Endodermal cell (in vitro differentiated cells): ENCODE measurements at places on chromosomes 1 and 21. TPM values are rescaled to one million over a fixed set of nuclear protein-coding genes. Genes with fewer than 3 reads are reported as not detected.

The CDK18 gene
- total RNA-seq: 84.0 to 93.1 TPM (median 88.7 TPM) in 3 replicates

GRCh38 chr21:29185172-29185571, 54.7 kb downstream of the MAP3K7CL start:
- DNase-seq: no peak

DNA sequence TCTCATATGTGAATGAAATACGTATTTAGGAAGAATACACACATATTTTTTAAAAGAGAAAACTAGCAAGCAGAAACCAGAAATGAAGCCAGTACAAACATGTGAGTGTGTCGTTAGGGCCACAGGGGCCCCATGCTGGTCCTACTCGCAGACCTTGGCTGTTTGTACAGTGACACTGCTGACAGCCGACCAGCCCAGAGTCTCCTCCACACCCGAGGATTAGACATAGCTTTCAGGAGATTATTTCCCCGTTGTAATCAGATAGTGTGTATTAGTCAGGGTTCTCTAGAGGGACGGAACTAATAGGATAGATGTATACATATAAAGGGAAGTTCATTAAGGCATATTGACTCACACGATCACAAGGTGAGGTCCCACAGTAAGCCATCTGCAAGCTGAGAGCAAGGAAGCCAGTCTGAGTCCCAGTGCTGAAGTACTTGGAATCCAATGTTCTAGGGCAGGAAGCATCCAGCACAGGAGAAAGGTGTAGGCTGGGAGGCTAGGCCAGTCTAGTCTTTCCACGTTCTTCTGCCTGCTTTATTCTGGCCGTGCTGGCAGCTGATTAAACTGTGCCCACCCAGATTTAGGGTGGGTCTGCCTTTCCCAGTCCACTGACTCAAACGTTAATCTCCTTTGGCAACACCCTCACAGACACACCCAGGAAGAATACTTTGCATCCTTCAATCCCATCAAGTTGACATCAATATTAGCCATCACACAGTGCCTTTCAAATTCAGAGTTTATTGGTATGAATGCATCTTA, 51.2 kb downstream of the DIP2A start:
- no peak for DNase-seq

DNA sequence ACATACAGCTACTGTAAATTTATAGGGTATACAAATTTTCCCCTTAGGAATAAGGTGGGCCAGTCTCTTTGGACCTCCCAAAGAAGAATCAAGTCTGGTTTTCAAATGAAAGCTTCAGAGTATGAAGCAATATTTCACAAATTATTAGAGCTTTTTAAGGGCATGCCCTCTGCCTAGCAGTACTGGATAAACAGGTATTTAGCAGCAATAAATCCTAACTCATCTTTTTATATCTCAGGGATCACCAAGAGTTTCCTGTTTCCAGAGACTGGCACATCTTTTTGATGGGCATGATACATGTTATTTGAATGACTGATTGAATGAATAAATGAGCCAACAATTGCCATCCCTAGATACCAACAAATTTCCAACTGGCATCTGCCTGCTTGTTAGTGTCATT, 190.4 kb downstream of the NRIP1 start:
- no peak for DNase-seq

- DNase-seq: no peak
These were observed 2.5 kb downstream of the COA7 start for GRCh38 chr1:52695627-52696026.

DNA sequence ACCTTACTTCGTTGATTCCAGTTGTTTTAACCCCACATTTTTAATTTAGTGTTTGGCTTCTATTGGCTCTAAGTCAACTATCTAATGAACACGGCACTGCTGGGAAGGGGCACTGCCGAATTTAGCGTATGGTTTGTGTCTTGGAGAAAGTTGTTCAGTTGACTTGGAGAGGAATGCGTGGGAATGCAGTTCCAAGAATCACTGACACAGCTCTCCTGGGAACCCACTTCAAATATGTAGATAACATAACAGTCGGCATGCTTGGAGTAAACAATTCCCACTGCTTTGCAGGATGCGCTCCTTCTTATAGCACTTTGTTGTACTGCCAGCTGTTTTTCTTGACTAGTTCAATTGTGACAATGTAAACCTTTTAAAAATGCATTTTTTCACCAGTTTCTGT, 104.3 kb downstream of the RYR2 start:
- DNase-seq: peak; percentile 48

DNA sequence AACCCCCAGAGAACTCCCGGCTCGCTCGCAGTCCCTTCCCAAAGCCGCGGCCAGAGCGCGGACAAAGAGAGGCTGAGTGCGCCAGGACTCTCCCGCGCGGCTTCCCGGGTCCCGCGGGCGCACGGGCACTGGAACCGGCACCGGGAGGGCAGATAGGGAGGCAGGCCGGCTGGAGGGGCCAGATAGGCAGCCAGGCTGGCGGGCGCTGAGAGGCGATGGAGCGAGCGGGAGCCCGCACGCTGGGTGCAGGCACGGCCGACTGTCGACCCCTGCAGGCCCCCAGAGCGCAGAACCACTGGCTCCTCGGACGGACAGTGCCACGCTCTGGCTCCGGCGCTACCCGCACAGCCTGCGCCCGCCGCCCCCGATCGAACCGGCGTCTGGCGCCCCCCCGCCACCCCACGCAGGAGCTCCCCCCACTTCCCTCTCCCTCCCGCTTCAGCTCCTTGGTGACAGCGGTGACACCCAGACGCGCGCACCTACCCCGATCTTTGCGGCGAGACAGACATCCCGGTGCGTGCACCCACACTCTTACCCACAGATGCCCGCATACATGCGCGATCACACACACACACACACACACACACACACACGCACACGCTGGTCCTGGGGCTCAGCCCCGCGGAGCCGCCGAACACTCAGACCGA, 534 bp downstream of the SLC6A9 start:
- DNase-seq: peak; percentile 90
